Stimulated activated CD4-positive, alpha-beta T cell treated with anti-CD3 and anti-CD28 coated beads, TNF-alpha, amount 100 ng/mL, for 4 hours (primary cell): ENCODE measurements at places on chromosomes 4 and X.

DNA sequence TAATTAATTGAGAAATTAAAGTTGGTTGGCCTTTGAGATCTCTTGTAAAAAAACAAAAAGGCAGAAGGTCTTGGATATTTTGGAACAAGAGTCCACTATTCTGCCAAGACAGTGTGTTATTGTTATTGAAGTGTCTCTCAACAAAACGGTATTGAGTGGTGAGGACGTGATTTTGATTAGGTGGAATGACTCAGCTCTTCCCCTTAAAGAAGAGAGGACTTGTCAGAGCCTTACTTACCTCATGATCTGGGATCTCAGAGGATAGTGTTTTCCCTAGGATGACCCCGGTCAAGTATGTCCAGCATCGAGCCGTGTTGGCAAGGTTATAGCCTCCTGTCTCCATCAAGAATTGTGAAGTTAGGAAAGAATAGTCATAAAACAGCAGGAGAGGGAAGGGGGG, 110.9 kb downstream of the HDAC8 start:
- no peak for DNase-seq

GRCh38 chr4:139241086-139241783, 38.8 kb downstream of the MGARP start:
- DNase-seq: no peak

DNA sequence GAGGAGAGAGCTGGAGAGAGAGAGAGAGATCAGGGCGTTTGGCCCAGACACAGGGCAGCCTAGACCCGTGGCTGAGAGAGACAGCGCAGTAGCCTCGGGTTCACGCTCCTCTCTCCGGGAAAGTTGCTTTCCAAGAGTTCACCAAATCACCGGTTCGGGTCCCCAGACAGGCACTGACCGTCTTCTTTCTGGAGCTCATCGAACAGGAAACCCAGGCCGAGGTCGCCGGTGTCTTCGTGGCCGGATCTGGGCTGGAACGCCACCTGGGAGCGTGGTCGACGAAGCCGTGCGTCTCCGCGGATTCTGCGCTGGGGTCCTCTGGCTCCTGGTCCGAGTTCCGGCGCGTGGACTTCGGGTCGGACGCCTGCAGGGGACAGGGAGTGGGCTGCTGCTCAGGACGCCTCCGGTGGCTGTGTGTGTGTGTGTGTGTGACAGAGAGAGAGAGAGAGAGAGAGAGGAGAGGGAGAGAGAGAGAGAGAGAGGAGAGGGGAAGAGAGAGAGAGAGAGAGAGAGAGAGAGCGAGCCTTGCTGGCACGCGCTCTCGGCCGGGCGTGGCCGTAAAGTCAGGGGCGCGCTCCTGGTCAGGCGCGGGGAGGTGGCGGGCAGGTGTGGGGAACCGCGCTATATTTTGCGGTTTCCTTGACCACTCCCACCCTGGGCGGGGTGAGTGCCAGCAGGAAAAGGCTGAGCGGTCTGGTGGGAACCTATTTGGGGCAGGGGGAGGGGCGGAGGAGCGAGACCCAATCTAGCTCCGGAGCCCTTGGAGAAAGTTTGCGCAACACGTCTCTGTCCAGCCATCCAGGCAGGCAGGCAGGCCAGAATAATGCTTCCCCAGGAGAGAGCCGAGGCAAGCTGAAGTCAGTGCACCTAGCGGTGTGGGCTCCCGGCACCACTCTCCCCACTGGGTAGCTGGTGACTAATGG, 62.1 kb downstream of the RHOXF2B start:
- no peak for DNase-seq

DNA sequence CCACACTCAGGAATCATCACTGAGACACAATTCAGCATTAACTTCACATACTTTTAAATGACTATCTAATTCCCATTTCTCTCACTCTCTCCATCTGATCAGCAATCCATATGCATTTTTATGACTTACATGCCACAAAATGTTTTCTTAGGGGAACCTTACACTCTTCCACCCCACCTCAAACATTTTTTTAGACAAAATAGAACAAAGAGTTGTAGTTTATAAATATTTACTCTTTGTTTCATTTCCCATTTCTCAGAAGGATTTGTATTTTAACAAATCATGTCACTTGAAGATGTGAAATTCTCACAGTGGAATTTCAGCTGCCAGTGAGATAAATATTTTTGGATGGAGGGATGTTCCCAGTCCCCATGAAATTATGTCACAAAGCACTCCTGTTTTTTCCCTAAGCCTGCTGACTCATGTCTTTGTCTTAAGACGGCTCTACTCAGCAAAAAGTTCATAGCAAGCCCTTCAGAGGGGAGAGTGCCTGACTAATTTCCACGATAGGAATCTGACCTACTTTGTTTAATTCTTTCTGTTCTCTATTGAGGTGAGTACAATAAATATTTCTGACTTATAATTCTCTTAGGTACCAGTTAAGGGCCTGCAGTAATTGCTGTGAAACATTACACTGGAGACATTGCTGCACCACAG, 257.7 kb downstream of the THOC2 start:
- no peak for DNase-seq

GRCh38 chrX:42106556-42106955, 183.2 kb upstream of the CASK start:
- DNase-seq: no peak
